ENCODE measurements at places on chromosomes 11 and 22.

GRCh38 chr11:8263109-8263768, 439 bp downstream of the LMO1 start:
- no peak for DNase-seq

GRCh38 chr11:69294571-69295078, 670 bp downstream of the MYEOV start:
- DNase-seq: no peak

DNA sequence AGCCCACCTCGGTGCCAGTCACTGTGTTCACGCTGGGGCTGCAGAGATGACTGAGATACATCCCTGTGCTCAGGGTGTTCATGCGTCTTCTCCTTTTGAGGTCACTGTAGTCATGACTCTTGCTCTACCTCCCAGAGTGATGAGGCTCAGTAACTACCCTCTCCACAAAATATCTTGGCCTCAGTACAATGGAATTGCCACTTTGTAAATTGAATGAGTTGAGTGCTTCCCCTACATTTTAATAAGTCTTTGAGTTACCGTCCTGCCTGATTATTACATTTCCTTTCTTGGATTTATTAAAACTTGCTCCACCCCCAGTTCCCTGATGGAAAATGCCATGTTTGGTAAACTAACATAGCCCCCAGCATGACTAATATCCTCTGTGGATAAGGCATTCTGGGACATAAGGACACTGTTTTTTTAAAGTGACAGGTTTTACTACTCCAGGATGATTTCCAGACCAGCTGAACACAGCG, 15.9 kb downstream of the PRSS23 start:
- DNase-seq: no peak

- DNase-seq: no peak
Measured at GRCh38 chr22:29074276-29074772, 1.5 kb downstream of the KREMEN1 start.

DNA sequence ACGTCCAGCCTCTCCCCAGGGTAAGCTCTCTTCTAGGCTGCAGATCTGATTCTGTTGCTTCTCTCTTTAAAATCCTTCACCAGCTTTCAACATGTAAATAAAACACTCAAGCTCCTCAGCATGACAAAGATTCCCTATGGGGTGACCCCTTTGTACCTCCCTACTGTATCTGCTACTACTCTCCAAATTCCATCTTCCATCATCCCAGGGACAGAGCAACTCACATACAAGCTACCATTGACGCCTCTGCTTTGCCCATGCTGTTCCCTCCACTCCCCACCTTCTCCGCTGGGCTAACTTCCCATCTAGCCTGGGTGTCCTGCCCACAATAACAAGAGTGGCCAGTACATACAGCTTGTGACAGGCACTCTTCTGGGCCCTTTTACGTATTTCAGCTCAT, 207.5 kb upstream of the ZBED5 start:
- no peak for DNase-seq

- no peak for DNase-seq
Measured at GRCh38 chr11:119909495-119909894, 180.5 kb upstream of the NECTIN1 start.

GRCh38 chr22:35842954-35843353, 125.3 kb downstream of the APOL5 start:
- DNase-seq: no peak

DNA sequence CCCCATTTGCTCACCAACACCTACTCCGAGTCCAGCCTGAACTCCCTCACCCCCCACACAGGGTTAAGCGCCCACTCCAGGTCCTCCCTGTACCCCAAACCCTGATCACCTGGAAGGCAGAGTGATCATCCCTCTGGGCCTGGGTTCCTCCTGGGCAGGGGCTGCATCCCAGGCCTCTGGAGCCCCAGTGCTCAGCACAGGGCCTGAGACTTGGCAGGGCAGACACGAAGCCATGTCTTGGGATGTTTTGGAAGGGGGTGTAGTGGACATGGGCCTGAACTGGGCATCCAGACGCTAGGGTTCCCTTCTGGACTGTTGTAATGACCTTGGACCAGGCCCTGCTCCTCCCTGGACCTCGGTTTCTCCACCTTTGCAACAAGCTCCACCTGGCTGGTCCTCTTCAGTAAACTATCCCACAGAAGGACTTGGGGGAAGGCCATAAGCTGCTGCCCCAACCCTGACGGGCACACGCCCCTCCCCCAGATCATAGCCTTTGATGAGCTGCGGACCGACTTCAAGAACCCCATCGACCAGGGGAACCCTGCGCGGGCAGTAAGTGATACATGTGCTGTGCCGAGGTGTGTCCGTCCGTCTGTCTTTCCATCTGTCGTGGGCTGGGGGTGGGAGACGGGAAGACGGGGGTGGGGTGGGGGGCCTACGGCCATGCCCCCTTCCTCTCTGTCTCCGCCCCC, 3.9 kb downstream of the CNIH2 start:
- DNase-seq: no peak

- DNase-seq: no peak
Measured at GRCh38 chr22:42743501-42743991, 22.9 kb upstream of the A4GALT start.

DNA sequence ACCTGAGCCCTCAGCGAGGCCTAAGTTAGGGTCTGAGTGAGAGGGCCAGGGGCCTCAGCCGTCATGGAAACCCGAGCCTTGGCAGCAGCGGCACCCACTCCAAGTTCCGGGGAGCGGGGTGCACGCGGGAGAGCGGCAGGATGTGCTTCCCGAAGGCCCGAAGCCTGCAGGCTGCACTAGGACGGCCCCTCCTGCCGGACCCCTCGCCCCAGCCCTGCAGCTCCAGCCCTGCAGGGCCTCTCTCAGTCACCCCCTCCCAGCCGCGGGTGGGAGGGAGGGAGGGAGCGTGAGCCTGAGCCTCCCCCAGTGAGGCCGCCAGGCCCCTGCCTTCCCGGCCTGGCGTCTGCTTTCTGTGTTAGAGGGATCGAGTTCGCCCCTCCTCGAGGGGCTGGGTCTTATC, 22.6 kb downstream of the MRPL23 start:
- DNase-seq: no peak

DNA sequence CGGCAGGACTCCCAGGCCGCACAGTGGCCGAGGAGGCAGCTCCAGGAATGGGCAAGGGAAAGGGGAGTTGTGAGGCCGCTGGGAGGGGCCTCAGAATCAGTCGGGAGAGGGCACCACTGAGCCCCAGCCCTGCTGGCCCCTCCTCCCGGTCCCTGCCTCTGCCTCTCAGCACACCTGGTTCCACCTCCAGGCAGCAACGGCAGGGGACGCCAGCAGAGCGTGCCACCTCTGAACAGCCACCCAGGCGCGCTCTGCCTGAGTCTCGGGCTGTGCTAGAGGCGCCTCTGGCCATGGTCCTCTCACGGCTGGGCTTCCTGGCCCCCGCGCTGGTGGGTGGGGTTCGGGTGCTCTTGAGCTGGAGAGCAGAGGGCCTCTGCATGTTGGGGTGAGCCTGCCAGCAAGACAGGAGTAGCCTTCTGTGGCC, 33.0 kb downstream of the MOB2 start:
- no peak for DNase-seq

GRCh38 chr22:44484618-44485017, 13.4 kb downstream of the RTL6 start:
- no peak for DNase-seq

- DNase-seq: no peak
Measured at GRCh38 chr11:61545341-61545740, 35.5 kb downstream of the SYT7 start.

DNA sequence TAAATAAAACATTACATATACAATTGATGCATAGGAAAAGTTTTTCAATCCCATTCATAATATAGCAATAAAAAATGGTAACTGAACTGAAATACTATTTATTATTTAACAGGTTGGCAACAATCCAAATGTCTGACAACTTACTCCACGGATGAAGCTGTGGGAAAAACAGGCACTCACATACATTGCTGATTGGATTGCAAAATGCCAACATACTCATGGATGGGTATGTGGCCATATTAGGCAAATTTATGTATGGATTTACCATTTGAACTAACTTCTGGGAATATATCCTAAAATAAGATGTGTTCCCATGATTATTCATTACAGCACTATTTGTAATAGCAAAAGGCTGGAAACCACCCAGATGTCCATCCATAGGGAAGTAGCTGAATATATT, 3.2 kb upstream of the BIRC2 start:
- no peak for DNase-seq

DNA sequence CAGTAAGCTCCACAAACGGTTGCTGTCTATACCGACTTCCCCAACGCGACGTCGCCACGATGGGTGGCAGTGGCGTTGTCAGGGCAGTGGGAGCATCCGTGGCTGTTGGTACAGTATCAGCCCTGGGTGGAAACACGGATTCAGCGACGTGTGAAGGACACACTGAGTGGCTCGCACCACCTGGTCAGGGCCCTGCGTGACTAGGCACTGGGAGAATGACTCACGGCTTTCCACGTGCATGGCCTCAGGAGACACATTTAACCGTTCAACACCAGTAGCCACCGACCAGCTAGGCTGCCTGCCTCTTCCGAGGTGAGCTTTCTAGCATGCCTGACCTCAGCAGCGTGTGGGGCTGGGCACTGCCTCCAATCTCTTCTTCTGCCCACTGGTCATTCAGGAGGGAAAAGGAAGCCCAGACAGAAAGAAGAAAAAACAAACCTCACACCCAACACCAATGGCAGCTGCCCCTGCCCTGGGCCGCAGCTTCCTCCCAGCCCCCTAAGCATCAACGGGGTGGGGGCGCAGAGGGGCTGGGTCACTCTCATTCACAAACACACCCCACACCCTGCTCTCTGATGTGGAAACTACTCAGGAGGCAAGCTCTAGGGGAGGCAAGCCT, 59.0 kb downstream of the MYH9 start:
- no peak for DNase-seq

DNA sequence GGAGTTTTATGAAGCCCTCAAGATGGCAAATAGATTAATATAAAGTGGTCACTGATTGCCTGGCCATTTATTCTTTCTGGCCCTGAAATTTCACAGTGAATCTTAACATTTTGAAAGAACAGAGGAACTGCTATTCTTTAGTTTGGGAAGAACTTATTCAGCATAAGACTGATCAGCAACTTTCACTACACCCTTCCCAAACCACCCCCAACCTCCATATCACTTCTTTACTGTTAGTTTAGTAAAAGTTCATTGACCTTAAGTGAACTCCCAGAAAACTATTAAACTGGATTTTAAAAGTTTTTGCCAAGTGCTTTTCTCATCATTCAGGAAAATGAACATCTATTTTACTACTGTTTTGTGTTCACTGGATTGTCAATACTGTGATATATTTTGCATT, 77.4 kb downstream of the NARS2 start:
- no peak for DNase-seq

GRCh38 chr22:31096657-31097279, 10.6 kb downstream of the SELENOM start:
- no peak for DNase-seq

- DNase-seq: no peak
Measured at GRCh38 chr11:69563946-69564775, 76.8 kb upstream of the CCND1 start.

DNA sequence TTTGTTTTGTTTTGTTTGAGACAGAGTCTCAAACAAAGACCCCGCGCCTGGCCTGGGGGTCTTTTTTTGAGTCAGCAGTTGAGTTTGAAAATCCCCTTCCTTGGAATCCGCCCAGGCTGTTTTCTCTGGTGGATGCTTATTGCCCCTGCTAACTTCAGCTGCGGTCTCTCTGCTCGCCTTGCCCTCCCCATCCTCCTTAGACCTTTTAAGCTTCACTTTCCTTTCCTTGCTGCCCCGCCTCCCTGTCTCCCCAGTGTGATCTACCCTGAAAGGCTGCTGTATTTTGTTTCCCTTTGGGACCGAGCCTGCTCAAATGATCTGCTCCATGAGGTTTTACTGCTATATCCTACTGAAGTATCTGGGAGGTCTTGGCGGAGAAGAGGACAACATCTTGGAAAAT, 2.5 kb downstream of the USP18 start:
- no peak for DNase-seq

DNA sequence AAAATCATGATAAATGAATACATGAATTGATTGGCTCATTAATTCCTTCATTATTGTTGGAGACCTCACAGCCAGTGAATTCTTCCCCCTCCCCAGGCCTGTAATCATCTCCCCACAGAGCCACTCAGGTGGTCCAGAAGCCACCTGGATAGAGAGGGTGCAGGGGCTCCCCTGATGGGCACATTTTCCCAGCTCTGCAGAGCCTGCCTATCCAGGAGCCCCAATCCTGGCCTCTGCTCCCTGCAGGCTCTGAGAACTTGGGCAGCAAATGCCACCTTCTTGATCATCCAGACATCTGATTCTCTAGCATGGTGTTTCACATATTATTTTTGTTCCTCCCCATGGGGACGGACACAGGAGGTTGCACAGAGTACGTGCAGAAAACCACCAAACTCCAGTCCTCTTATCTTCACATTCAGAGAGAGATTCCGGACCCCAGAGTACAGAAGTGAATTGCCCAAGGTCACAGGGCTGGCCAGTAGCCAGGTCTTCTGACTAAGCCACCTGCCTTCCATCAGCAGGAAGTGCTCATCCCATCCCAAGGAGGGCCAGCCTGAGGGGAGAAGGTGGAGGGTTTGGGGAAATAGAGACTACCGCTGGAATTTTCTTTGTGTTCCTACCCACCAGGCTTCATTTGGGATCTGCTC, 348.0 kb downstream of the BUD13 start:
- no peak for DNase-seq

GRCh38 chr22:33962409-33962808, 42.1 kb upstream of the LARGE1 start:
- DNase-seq: no peak

- no peak for DNase-seq
Measured at GRCh38 chr11:77069969-77070582, 3.3 kb downstream of the CAPN5 start.

DNA sequence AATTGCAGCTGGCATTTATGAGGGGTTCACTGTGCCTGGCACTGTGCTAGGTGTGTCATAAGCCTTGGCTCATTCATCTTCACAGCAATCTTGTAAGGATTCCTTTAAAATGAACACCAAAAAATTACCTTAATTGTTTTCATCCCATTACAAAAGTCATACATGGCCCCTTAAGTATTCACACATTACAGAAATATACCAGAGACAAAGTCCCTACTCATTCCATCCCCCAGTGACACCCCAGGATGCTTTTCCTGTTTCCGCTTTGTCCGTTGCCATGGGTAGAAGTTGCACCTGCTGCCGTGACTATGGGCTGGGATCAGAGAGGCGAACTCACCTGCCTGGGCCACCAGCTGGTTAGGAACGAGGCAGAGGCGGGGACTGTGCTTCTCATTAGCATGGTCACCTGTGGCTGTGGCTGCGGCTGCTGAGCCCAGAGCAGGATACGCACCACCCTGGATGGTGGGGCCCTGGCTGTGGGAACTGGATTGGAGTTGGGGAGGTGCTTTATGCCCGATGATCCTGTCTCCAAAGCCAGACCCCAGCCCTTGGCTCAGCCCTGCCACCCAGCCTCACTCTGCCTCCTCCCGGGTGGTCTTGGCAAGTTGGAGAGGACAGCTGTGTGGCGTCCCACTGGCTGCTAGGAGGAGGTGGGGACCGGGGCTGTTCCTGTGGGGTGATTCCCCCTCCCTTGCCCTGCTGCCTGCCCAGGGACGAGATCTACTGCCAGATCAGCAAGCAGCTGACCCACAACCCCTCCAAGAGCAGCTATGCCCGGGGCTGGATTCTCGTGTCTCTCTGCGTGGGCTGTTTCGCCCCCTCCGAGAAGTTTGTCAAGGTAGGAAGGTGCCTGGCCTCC, 60.8 kb downstream of the MYO7A start:
- DNase-seq: no peak
